ENCODE measurements at places on chromosomes 7 and 10.

DNA sequence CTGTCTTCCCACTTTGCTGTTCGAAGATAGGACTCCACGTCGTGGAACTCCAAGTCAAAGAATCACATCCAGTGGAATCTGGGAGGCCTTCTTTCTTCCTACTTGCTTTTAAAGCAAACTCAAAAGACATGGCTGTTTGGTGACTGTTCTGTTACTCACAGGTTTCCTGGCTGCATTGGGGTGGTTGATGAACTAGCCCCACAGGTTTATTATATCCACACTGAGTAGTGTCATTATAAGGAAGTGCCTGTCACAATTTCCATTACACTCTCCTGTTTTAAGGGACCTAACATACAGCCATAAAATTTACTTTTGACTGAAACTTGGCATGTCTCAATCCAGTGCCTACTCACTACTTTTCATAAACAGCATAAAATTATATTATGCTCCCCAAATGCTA, 287.3 kb upstream of the SP4 start:
- DNase-seq: no peak

GRCh38 chr7:156836443-156836842, 56.5 kb downstream of the LMBR1 start:
- no peak for DNase-seq

DNA sequence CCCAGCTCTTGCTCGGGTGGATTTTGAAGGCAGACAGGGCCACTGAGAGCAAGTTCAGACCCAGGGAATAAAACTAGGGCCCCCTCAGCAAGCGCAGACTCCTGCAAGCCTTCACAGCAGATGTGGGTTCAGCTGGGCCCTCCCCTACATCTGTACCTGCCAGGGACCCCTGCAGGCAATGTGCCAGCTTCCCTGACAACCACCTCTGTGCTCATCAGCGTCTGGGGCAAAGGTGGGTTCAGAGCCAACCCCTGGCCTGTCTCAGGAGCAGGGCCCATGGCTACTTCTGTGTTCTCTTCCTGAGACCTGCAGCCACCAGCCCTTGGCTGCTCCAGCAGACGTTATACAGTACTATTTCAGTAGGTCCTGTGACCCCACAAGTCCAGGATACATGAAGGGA, 189.5 kb downstream of the DIP2C start:
- no peak for DNase-seq

DNA sequence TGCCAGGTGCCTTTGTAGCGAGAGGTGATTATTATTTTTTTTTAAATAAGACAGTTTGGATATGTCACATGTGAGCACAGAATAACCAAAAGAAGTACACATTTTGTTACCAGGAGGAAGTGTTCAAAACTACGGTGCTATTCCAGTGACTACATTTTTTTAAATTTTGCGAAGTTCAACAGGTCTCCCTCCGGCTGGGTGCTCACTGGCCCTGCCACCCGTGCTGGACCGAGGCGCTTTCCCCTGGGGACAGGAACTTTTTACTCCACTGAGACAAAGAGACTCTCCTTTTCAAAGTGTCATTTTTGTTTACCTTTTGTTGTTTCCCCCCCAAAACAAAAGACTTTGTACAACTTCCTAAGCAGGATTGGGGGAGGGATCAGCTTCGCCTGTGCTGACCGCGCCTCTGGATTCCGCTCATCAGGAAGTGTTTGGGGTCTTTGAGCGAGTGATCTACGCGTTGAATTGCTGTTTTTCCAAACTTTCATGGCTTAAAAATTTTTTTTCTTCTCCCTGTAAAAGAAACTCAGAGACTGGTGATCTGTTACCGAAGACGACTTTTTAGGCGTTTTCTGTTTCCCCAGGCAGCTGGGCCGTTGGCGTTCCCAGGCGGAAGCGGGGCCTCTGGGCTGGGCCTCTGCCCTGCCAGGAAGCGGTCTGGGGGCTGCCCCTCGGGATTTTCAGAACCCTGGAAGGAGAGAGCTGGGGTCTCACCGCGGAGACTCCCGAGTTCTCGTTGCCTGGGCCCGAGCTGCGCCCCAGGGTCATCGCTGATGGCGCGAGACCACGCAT, 7.2 kb downstream of the EN2 start:
- no peak for DNase-seq

- DNase-seq: no peak
Observed at GRCh38 chr10:15462253-15462897, 91.3 kb upstream of the FAM171A1 start.

DNA sequence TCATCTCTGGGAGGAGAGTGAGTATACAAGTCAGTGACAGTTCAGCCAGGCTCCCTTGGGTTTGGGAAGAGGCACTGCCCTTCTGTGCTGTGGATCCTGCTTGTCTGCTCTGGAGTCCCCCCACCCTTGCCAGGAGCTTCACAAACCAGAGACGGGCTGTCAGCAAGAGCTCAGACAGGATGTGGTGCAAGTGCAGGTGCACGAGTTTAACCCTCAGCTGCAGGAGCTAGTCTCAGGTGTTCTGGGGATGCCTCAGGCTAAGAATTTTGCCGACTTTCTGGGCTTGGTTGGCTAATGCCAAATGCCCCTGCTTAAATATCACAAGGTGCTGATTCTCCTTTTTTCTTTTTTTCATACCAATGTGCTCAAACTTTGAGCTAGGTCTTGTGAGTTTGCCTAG, 22.3 kb downstream of the ZNF783 start:
- no peak for DNase-seq

DNA sequence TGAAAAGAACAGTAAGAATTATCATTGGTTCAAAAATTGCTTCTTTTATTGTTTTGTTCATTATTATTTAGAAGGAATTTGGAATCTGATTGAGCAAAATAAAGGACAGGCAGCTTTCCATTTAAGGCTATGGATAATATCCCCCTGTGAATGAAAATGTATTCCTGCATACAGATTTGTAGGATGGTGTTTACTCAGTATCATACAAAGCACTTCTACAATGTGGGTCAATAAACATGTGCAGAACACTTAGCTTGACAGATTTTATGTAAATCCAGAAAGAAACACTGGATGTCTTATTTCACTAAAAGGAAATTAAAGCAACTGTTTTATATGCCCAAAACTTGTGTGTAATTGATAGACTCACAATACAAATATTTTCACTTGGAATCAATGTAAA, 189.7 kb downstream of the THSD7A start:
- no peak for DNase-seq

Data from hematopoietic multipotent progenitor cell treated with erythropoietin and hydrocortisone succinate and interleukin-3 and kit ligand, for 17 days (in vitro differentiated cells).